ENCODE measurements at places on chromosomes 16 and 17.

DNA sequence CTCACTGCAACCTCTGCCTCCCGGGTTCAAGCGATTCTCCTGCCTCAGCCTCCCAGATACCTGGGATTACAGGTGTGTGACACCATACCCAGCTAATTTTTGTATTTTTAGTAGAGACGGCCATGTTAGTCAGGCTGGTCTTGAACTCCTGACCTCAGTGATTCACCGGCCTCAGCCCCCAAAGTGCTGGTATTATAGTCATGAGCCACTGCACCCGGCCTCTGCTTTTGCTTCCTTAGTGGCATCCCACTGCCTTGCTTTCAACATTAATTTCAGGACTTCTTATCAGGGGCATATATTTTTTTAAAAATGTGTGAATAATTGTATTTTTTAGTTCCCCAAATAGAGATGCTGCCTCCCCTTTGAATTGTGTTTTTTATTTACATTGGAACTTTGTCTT, 98.8 kb downstream of the SYCE1L start:
- no peaks in the 10 kb centered on the region for H3K4me1 ChIP-seq
- DNase-seq: no peak
- peaks cover 3% of the 10 kb centered on the region for H3K27me3 ChIP-seq
- H3K27ac ChIP-seq: no peak overlapping the region

- no peaks in the 10 kb centered on the region for H3K27me3 ChIP-seq
- no peak overlapping the region for H3K27ac ChIP-seq
- H3K36me3 ChIP-seq: peaks cover 5% of the 10 kb centered on the region
- H3K4me3 ChIP-seq: no peak overlapping the region
- DNase-seq: no peak
Measured at GRCh38 chr16:53955221-53955875, 251.4 kb downstream of the FTO start.

- H3K36me3 ChIP-seq: no peaks in the 10 kb centered on the region
- no peaks in the 10 kb centered on the region for H3K4me1 ChIP-seq
- H3K27ac ChIP-seq: no peak overlapping the region
Measured at GRCh38 chr17:1965556-1966273, 59.4 kb downstream of the RTN4RL1 start.

- no peak overlapping the region for H3K27ac ChIP-seq
- no peak for DNase-seq
- peaks cover 1% of the 10 kb centered on the region for H3K27me3 ChIP-seq
- no peaks in the 10 kb centered on the region for H3K36me3 ChIP-seq
- no peak overlapping the region for H3K4me3 ChIP-seq
- no peaks in the 10 kb centered on the region for H3K4me1 ChIP-seq
Measured at GRCh38 chr16:53565296-53565863, 62.4 kb upstream of the AKTIP start.

DNA sequence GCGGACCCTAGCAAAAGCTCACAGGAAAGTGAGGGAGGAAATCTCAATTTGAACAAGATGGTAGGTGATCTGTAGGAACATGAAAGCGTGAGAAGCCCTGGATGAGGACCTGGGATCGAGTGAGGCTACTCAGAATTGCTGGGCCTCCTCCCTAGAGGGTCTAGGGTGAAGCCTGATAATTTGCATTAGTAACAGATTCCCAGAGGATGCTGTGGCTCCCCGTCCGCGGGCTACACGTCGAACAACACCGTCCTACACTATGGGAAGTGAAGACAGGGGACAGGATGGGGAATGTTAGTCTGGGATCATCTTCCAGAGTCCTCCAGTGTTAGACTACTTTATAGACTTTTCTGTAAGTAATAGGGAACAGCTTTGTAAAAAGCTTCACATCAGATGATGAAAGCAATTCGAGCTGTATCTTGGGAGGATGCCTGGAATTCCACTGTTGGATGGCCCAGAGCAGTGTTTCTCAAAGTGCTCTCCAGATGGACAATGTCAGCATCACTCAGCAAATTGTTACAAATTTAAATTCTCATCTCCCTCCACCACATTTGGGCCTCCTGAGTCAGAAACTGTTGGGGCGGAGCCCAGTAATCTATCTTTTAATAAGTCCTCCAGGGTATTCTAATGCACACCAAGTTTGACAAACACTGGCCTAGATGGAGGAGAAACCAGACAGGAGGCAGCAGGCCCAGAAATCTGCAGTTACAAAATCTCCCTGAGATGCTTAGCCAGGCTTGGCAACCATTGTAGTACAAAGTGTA, 6.5 kb downstream of the FNDC8 start:
- H3K27ac ChIP-seq: no peak overlapping the region
- no peaks in the 10 kb centered on the region for H3K27me3 ChIP-seq
- peaks cover 21% of the 10 kb centered on the region for H3K36me3 ChIP-seq
- H3K4me1 ChIP-seq: no peaks in the 10 kb centered on the region

DNA sequence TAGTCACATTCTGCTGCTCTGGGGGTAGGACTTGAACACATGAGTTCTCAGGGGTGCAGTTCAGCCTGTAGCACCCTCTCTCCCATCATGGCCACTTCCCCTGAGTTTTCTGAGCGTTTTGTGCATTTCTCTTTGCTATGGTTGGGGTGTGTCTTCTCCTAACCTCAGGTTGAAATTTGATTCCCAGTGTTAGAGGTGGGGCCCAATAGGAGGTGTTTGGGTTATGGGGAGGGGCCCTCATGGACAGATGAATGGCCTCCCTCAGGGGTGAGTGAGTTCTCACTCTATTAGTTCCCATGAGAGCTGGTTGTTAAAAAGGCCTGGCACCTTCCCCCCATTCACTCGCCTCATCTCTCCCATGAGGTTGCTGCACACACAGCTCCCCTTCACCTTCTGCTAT, 101.1 kb downstream of the FOXL1 start:
- H3K27ac ChIP-seq: no peak overlapping the region
- peaks cover 6% of the 10 kb centered on the region for H3K27me3 ChIP-seq
- H3K36me3 ChIP-seq: no peaks in the 10 kb centered on the region
- H3K4me1 ChIP-seq: no peaks in the 10 kb centered on the region
- no peak overlapping the region for H3K4me3 ChIP-seq

DNA sequence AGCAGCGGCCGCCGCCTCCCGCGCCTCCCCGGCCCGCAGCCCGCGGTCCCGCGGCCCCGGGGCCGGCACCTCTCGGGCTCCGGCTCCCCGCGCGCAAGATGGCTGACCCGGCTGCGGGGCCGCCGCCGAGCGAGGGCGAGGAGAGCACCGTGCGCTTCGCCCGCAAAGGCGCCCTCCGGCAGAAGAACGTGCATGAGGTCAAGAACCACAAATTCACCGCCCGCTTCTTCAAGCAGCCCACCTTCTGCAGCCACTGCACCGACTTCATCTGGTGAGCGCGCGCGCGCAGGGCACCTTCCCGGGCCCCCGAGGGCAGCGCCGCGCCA, 258 bp downstream of the PRKCB start:
- peak overlapping the region; percentile 94 for H3K4me3 ChIP-seq
- no peaks in the 10 kb centered on the region for H3K27me3 ChIP-seq
- H3K27ac ChIP-seq: no peak overlapping the region
- H3K4me1 ChIP-seq: peaks cover 57% of the 10 kb centered on the region

Data from activated CD4-positive, alpha-beta T cell treated with anti-CD3 and anti-CD28 coated beads, Interleukin-2, amount 10 ng/mL, durations not matched to agents 24 days and 14 days (primary cell).